Stimulated activated CD4-positive, alpha-beta T cell treated with anti-CD3 and anti-CD28 coated beads, Interleukin-4, amount 100 ng/mL, for 48 hours (primary cell): ENCODE measurements at places on chromosomes 4 and X.
A peak's percentile ranks its signal among the peaks of the same experiment; 100 is the strongest.

- DNase-seq: peak; percentile 4
These were observed 88.8 kb upstream of the ESX1 start for GRCh38 chrX:104343428-104344129.

GRCh38 chrX:126177133-126177840 is 11.2 kb upstream of the DCAF12L2 start:
- DNase-seq: no peak

GRCh38 chr4:148151806-148152205 is 290.4 kb downstream of the NR3C2 start:
- no peak for DNase-seq

DNA sequence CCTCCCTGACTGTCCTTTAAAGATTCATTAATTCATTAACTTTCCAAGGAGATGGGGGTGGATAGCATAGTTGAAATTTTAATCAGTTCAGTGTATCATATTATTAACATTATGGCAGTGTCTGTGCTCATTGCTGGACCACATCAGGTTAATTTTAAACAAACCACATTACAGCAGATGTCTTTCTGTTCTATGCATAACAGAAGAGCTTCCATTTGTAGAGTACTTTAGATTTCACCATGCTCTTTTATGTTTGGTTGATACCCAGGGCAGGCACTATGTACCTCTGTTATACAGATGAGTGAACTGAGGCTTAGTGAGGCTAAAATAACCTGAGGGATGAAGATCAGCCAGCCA is 41.1 kb downstream of the AFF2 start:
- DNase-seq: no peak

DNA sequence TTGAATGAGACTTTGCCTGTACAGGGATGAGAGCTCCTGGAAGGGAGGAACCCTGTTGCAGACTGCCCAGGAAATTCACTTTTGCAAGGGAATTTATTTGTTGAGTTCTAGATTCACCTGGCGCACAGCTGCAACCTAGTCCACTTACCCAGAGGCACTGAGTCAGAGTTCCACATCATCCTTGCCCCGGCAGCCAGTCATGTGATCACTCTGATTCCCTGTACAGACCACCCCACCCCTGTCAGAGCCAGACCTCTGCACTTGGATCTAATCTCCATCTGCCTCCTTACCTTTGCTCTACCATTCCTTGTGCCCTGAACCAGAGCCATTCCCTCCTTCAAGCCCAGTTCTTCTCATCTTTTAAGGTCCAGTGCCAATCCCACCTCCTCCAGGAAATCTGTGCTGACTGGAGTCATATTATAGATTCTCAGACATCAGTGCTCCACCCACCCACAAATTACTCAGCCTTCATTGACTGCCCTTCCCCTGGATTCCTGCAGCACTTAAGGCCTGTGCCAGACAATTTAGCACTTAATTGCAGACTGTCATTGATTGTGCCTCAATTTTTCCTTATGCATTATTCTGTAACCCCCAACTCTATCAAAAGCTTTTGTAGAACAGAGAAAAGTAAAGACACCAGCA is 84.1 kb upstream of the MAGEA4 start:
- no peak for DNase-seq

DNA sequence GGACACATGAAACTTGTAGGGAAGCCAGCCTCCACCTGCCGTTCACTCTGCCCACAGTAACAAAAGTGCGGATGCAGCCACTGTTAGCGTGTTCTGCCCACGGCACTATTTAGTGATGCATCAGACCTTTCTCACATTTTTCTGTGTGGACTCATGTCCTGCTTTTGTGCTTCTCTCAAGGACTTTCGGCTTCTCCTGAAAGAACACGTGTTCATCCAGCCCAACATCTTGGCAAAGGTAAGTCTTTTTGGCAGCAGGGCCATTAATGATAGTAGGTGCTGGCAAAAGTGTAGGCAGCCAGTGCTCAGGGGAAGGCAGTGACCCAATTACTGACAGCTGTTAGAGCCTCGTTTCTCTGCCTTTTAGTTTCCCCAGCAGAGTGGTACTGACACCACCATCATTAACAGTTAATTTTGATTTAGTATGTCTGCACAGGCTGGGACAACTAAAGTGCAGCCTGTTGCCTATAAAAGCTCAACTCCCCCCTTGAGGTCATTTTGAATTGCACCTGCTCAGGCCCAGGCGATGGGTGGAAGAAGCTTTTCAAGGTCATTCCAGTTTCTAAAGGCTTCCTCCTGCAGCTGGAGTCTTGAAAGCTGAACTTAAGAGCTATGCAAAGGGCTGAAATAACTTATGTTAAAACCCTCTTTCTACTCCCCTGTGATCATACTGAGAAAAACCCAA is 54.5 kb upstream of the HPSE start:
- no peak for DNase-seq

DNA sequence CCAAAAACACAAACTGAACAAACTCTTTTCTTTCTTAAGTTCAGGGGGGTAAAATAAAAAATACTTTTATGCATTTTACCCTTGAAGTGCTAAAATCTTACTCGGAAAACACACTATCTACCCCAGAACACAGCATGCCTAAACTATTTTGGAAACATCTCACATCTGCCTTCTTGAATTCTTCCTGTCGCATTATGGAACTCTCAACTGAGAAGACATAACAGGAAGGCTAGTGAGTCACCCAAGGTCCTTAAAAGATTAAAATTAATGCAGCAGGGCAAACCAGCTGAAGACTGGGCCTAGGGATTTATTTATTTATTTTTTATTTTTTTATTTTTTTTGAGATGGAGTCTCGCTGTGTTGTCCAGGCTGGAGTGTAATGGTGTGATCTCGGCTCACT is 208.2 kb downstream of the APBB2 start:
- DNase-seq: no peak

DNA sequence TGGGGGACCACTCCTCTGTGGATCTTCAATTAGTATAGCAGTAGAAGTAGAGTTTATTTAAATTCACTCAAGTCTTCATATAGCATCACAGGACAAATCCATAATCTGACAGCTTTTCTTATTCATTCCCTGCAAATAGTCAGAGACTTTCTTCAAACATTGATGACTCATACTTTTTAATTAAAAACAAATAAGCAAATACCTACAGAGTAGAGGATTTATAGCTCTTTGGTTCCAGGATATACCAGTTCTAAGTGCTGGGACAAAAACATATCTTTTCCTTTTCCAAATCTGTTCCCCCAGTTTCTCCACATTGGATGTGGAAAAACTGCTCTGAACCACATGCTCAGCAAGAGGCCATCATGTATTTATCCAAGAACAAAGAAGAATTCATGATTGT is 24.1 kb downstream of the EMCN start:
- no peak for DNase-seq

DNA sequence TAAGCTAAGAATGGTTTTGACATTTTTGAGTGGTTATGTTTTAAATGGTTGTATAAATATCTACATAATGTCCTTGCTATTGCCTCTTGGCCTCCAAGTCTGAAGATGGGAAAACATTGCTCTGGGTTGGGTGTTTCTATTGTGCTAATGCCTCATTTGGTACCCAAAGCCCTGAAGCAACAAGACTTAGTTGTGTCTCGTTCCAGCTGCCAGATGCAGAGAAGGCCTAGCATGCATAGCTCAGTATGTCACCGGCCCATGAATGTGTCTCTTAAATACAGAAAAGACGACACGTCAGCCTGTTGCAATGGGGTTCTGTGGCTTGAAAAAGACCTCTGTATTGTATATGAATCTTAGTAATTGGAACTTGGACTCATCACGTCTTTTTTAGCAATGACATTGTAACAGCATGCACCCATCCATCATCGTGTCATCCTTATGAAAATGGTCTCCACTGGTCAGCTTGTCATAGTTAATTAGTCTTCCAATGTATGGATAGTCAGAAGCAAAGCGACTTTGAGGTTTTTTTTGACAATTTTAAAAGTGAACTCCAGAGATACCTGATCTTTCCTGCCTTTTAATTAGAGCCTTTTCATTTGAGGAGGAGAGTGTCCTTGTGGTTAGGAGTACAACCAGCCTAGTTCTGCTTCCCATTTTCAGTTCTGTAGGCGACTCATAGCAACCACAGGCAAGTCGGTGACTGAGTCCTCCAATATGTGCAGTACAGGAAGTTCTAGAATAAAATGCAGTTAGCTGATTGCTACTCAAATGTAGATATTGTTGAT is 126.4 kb upstream of the GATB start:
- no peak for DNase-seq

DNA sequence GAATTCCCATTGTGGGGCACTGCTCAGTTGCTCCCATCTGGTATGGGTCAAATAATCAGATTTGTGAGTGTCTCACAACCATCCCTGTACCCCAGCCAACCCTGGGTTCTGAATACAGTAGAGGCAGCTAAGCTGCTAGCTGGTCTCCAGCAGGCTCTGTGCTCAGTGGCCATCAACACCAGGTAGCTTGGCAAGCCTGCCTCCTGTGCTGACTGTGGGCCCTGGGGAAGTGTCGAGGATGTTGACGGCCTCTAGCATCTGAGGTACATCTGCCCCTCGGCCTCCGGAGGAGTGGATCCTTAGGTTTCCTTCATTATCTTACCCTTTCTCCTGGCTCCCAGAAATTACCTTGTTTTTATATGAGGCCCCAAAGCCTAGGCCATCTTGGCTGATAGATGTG is 13.3 kb downstream of the RNF4 start:
- no peak for DNase-seq

DNA sequence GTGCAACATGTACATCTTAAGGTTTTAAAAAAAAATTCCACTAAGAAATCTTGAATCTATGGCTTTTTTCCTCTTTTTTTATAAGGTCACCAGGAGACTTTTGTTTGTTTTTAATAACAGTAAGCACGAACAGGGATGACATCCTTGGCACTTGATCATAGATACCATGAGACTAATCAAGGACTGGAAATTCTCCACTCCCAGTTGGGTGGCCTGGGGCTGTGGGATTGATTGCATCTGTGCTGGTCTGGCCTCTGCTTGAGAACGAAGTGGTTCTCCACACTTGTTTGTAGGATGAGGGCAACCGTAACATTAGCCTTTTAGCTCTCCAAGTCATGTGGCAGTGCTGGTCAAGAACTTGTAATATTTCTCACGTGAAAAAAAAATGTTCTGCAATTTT is 35.4 kb downstream of the SNX25 start:
- DNase-seq: no peak

DNA sequence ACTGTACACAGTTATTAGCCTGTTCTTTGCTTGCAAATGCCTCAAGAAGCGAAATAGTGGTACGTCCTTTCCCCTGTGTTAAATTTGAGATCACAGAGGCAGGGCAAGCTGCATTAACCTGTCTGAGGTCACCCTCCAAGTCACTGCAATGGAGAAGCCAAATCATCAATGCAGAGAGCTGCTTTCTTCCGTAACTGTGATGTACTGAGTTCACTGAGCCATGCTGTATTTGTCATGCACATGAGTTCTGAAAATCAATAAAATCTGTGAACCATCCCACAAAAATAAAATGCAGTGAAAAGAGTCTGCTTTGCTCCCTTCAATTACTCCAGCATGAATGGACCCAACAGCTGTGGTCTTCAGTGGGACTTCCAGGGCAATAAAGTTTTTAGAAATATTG is 393.5 kb downstream of the KCNIP4 start:
- DNase-seq: no peak

GRCh38 chr4:91963486-91963885 is 340.3 kb upstream of the GRID2 start:
- DNase-seq: no peak

- no peak for DNase-seq
These were observed 82.6 kb downstream of the HADH start for GRCh38 chr4:108072300-108072699.

GRCh38 chrX:49171752-49172279 is at the start of gene PLP2:
Gene PLP2, plus strand, starts transcription at chrX:49171898. Its CDS starts 103 bp downstream, at chrX:49172001.
- DNase-seq: peak; percentile 61

- DNase-seq: no peak
These were observed 229.0 kb upstream of the GLRA2 start for GRCh38 chrX:14300376-14300775.

DNA sequence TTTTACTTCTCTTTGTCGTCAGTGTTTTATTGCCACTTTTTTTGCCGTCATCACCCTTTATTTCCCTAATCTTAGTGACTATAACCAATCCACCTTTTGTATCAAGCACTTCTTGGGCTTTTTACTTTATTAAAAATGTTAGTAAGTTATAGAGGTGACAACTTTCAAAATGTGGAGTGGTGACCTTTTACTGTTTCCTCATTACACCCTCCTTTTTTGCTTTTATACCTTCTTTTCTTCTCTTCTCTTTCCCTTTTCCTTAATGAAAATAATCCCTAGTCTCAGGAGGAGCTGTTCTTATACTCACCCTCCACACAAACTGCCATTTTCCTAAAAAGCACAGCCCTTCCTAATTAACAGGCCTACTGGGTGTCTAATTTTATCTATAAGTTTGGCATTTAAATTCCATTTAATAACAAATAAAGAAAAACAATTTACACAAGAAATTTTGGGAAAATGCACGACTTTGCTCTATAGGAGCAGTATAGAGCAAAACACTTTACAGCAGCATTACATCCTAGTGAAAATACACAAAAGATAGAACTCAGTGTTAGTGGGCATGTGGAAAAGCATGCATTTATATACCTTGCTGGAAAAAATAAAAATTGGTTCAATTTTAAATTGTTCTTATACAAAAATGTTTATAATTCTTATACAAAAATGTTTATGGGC is 27.3 kb downstream of the BBS12 start:
- DNase-seq: no peak

DNA sequence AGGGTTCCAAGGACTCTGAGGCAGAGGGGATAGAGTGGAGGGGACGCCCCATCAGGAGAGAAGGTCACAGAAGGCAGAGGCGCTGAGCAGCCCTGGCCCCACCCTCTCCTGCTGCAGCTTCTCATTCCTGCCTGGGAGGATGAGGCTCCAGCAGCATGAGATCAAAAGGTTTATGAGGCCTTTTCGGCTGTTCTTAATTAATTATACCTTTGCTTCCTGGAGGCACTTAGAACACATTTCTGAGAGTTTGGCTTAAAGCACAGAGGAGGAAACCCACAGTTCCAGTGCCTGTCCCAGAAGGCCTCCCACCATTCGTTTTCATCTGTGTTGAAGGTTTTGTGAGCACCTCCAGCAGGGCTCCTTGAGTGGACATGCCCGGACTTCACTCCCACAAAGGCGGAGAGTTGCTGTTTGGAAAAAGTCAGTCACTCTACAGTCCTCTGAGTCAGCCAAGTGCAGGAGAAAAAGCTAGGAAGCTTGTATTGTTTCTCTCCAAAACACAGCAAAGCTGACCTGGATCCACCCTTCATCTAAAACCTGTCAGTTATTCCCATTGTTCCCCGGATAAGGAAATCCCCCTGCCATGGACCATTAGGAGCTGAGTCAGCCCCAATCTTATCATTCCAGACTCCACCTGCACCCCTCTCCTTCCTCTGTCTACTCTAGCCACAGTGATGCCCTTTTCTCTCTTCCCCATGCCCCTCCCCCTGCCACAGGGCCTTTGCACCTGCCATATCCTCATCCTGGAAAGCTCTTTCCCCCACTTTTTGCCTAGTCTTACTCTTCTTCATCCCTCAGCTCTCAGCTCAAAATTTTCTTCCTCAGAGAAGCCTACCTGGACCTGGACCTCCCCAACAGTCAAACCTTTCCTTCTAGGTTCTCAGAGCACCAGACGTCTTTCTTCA is 276.8 kb downstream of the FBXW7 start:
- no peak for DNase-seq

GRCh38 chrX:10932842-10933440 is 178.2 kb upstream of the HCCS start:
- no peak for DNase-seq
